Naive thymus-derived CD8-positive, alpha-beta T cell (primary cell): ENCODE measurements at places on chromosomes 11 and 22. TPM values are rescaled to one million over a fixed set of nuclear protein-coding genes. Genes with fewer than 3 reads are reported as not detected.

- no peak for DNase-seq
Measured at GRCh38 chr11:122523846-122524805, 131.4 kb upstream of the UBASH3B start.

The AMPD3 gene
- 24.9 TPM for total RNA-seq

DNA sequence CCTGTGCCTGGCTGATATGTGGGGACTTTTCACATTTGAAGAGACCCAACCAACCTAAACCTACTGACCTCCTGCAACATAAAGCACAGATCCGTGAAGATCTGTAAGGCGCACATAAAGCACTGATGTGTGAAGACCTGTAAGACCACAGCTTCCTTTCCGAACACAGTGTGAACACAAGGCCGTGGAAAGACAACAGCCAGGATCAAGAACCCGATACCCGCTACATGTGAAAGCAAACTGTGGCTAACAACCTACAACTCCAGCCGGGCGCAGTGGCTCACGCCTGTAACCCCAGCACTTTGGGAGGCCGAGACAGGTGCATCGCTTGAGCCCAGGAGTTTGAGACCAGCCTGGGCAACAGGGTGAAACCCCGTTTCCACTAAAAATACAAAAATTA is 17.6 kb upstream of the PPFIA1 start:
- no peak for DNase-seq

DNA sequence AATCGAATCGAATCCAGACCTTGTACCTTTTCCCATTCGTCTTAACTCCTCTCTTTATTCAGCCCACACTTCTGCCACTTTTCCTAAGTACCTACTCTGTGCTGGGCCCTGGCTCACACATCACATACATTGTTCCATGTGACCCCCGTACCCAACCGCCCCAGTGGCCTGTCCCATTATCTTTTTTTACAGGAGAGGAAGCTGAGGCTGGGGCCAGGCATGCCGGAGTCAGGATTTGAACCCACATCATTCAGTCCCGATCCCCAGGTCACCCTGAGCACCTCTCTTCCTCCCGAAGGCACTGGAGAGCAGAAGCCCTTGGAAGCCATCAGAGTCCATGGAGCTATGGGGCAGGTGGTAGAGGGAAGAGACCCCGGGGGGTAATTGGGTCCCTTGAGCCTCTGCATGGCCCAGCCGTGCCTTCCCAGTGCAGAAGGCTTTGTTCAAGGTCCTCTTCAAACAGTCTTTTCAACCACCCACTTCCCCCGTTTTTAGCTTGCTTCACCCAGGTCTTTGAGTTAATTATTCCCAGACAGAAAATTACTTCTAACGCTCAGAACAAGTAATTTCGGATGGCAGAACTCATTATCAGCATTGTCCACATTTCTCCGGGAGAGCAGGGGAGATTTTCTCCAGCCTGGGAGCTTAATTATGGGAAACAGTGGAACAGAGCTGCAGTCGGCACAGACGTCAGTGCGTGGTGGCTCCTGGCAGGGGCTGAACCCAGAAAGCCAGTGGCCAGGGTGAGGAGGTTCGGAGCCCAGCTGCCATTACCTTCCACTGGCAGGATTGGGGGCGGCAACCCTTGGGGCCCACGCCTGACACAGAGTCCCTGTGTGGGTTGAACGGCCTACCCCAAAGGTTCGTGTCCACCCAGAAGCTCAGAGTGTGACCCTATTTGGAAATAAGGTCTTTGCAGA is 82.4 kb upstream of the RTL6 start:
- DNase-seq, result no peak

GRCh38 chr11:9901943-9902342 is 238.1 kb downstream of the SWAP70 start:
- DNase-seq, result no peak

The SLC37A2 gene
- total RNA-seq, result 1.2 TPM

The OR51T1 gene
- not detected for total RNA-seq

The DCHS1 gene
- 14.9 TPM for total RNA-seq

The PLA2G3 gene
- not detected for total RNA-seq

DNA sequence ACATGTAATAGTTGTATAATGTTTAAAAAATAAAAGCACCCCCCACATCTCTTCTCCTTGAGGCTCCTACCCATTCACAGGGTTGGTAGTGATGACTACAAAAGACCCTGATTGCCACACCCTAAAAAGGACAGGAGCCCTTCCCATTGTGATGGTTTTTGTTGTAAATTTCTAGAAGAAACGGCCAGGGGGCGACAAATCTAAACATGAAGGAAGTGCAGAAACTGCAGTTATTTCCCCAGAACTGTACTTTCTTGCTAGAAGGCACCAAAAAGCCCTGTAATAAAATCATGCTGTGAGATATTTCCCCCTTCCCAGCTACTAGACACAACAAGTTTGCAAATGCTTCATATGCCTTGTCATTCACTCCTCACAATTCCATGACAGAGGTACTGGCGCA is 10.8 kb downstream of the PRR5L start:
- DNase-seq, result no peak

GRCh38 chr11:77370217-77370616 is 68.7 kb upstream of the GDPD4 start:
- no peak for DNase-seq

GRCh38 chr11:36156817-36157519 is 132.3 kb downstream of the COMMD9 start:
- DNase-seq, result no peak

DNA sequence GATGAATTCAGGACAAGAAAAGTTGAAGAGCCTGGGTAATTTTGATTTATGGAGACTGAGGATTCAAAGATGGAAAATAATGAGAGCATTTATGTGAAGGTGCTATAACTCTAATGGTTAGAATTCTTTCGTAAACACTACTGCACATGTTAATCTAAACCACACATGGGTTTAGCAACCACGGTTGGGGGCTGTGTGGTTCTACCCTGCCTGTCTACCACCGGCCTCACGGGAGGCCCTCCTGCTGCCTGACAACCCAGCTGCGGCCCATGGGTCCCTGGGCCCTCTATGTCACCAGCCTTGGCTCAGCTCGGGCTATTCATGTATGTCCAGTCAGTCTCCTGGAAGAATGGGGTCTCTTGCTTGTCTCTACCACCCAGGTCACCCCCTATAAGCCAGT is 68.5 kb upstream of the ARFGAP3 start:
- no peak for DNase-seq

DNA sequence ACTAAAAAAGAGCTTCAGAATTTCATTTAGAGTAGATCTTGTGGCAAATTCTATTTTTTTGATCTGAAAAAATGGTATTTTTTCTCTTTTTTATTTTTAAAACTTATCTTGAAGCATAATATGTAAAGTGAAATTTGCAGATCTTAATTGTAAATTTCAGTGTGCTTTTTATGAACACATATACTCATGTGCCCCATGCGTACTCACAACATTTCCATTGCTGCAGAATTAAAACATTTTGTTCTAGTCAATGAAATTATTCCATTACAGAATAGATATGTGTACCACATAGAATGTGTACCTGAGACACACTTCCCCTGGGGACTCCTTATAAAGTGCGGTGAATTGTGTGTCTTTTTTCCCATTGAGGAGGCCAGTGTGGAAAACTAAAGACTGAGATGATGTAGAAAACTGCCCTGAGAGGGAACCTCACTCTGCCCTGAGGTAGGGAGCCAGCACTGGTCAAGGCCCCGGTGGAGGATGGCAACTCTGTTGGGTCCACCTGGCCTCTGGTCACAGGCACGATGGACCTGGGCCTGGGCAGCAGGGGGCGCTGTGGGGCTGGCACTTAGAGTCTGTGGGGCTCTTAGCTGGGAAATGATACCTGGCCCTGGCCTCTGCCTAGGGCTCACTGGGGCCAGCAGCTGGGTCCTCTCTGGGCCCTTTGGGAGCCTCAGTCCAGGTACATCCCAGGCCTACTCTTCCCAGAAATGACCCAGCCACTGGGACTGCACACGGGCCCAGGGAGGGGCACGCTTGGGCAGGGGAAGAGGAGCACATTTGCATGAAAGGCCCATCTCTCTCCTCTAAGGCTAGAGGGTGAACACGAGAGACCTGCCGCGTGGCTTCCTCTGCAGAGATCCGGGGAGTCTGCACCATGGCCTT is 77.9 kb upstream of the TOP3B start:
- no peak for DNase-seq

- no peak for DNase-seq
Measured at GRCh38 chr11:113505046-113505445, 29.8 kb upstream of the DRD2 start.

- no peak for DNase-seq
Measured at GRCh38 chr11:92828556-92828955, 140.9 kb upstream of the MTNR1B start.

DNA sequence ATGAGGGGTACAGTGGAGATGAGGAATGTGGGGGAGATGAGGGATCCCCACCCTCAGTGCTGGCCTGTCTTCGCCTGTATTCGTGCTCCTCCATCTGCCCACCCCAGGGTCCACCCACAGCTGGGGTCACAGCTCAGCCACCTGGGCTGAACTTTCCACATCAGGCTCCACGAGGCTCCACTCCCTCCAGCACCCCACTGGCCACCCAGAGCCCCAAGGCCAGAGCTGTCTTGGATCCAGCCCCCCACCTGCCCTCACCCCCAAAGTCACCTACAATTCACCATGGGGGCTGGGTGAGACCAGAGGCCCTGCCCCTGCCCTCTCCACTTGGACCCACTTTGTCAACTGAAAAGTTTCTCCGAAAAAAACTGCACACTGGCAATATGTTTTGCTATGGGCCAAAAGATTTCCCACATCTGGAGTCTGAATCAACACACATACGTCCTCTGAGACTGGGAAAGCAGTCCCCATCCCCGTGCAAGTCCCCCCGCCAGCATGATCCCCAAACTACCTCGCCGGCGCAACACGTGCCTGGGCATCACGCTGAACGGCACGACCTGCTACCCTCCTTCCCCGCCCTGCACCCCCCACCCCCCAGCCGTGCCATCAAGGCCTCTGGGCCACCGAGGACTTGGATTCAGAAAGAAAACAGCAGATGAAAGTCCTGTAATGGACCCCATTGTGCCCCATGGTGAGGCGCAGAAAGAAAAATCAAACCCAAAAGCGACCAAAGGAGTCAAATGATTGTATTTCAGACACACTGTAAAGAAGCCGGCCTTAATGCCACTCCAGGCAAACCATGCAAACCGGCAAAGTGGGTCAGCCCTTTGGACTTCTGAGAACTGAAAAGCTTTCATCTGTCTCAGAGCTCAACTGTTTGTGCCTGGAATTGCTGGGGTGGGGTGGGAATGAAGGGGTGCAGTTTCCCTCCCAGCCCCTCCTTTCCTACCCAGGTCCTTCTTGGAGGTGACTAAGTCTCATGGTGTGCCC is 16.5 kb upstream of the GAL start:
- no peak for DNase-seq

DNA sequence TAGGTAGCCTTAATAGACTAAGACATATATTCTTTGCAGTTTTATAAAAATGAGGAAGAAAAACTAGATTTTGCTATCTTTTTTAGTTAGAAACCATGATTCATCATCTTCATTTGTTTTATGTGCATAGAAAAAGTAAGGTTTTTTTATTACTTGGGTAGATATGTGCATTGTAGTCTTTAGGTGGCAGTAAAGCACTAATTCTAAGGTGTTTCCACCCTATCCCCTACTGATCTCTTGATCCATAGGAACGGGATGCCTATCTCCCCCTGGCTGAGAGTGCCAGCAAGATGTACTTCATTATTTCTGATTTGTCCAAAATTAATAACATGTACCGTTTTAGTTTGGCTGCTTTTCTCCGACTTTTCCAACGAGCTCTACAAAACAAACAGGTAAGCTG is 148.1 kb downstream of the DYNC2H1 start:
- DNase-seq, result no peak

The RPS6KA4 gene
- total RNA-seq, result 23.3 TPM

The OR5T2 gene
- not detected for total RNA-seq
